Islet precursor cell (in vitro differentiated cells): ENCODE measurements at places on chromosomes 12 and 14.
A peak's percentile ranks its signal among the peaks of the same experiment; 100 is the strongest.

- DNase-seq = no peak
Observed at GRCh38 chr14:37466003-37466622, 128.9 kb downstream of the FOXA1 start.

GRCh38 chr14:85487215-85487614 lies 42.7 kb upstream of the FLRT2 start:
- no peak for DNase-seq

GRCh38 chr12:118377884-118378470 lies 1.6 kb downstream of the SUDS3 start:
- DNase-seq = peak; percentile 73

DNA sequence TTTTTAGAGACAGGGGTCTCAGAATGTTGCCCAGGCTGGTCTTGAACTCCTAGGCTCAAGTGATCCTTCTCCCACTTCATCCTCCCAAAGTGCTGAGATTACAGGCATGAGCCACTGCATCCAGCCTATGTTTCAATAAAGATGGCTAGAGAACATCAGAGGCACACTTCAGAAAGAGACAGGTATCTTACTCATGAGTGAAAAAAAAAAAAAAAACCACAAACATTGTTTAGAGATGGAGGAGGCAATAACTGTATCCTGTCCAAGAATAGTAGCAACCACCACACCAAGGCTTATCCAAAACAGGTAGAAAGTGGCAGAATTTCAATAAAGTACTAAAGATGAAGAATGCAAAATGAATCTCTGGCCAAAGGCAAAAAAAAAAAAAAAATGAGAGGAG lies 30.3 kb downstream of the EEA1 start:
- DNase-seq = no peak

DNA sequence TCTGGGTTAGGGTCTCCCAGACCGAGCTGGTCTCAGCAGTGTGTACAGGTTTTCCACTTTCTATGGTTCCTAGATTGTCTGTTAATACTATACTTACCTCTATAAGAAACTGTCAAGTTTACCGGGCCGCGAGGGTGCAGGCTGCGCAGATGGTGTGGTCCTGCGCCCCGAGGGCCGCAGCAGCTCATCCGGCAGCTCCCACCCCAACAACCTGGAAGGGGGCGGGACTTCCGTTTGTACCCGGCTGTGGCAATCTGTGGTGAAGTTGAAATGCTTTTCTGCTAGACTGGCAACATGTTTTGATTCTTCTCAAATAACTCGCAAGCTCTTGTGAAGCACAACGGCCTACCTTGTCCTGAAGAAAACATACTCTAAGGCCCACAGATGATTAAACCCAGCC lies at the start of gene CLEC9A:
Gene CLEC9A, plus strand, starts transcription at position 237 of the 400 bp plus-strand sequence. CDS start 22,006 bp downstream, outside the sequence.
- no peak for DNase-seq

- DNase-seq = no peak
Observed at GRCh38 chr12:129489100-129489676, 414.6 kb downstream of the TMEM132D start.

DNA sequence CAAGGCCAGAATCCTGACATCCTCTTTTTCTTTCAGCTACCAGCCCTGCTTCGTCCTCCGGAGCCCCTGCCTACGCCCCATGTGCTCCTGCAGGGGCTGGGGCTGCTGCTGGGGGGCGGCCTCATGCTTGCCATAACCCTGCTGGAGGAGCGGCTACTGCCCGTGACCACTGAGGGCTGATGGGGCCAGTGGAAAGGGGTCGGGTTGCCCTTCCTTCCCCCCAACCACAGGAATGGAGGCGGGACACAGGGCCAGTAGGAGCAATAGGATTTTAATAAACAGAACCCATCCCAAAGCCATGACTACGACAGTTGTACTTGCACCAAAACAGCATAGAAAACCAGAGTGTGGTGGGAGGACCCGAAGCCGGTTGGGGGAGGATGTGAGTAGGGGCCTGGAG lies 7.7 kb downstream of the SLC39A5 start:
- DNase-seq = no peak

DNA sequence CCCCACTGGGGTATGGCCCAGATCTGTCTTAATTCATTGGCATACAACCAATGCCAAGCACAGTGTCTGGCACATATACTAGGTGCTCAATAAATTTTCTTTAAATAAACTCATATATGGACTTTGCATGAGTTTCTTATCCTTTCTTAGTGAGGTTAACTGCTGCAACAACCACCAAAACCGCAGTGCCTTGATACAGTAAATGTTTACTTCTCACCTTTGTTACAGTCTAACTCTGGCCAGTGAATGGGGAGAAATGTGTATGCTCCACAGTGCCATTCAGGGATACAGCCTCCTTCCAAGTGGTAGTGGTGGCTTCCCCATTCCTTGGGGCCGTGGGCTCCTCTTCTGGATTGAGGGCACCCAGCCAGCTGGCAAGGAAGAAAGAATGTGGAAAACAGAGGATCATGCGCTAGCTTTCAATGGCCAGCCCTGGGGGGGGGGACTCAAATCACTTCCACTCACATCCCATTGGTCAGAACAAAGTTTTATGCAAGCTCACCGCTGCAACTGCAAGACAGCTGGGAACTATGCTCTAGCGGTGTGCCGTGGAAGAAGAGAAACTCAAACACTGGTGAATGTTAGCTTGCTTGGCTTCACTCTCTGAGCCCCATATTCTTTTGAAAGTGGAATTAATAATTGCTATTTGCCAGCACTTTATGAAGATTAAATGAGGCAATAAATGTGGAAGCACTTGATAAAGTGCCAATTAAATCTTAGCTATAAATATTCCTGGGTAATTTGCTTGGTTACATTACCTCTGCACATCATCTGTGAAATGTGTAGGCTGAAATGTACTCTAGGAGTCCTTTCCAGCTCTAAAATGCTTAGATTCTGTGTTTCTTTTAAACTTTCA lies 51.0 kb upstream of the SOCS2 start:
- peak; percentile 36 for DNase-seq
